Mesenchymal stem cell (in vitro differentiated cells and primary cell): ENCODE measurements at places on chromosomes 6 and 20.

GRCh38 chr20:13221673-13222318, 722 bp downstream of the ISM1 start:
- DNase-seq, result peak; percentile 59

DNA sequence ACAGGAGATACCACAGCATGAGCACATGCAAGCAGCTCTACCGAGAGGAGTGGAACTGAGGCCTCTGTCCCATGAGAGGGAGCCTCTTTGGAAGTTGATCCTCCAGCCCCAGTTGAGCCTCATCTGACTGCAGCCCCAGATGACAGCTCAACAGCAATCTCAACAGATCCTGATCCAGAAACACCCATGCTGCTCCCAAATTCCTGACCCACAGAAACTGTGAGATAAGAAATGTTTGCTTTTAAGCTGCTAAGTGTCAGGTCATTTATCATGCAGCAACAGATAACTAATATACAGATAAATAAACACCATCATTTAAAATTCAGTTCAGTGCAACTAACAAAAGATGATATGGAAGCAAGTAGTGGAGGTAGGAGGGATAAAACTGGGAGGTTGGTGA, 4.8 kb upstream of the ARFGEF2 start:
- DNase-seq, result no peak

DNA sequence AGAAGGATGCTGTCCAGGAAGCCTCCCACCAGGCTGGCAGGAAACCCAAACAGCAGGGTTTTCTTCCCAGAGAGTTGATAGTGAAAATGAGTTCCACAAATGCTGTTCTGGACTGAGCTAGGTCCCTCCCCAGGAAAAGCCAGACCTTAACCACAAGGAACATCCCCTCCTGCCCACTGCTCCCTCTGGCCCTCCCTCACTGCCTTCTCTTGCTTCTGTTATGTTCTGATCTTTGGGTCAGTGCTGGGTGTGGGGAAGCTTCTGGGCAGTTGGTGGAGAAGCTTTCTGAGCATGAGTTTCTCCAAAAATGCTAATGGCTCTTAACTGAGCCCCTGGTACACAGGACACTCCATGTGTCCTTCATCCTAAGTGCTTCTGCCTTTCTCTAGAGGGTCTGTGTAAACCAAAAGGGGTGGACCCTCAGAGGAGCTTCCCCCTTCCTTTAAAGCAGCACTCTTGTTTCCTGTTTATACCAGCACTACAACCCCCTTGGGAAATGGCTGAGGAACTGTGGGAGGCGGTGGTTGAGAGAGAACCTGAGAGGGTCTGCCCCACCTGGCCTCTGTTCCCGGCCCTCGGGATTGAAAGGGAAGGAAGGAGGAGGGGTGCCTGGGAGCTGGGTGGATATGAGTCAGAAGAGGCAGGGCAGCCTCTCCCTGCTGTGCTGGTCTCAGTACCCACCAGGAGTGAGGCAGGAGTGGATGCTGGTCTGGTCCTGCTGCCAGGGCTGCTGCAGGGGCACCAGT, 42.0 kb downstream of the CDS2 start:
- peak; percentile 69 for DNase-seq

- peak; percentile 73 for DNase-seq
These were observed 949 bp upstream of the ATXN1 start for GRCh38 chr6:16762268-16762549.

GRCh38 chr6:35356391-35356790, 14.0 kb downstream of the PPARD start:
- DNase-seq, result no peak

DNA sequence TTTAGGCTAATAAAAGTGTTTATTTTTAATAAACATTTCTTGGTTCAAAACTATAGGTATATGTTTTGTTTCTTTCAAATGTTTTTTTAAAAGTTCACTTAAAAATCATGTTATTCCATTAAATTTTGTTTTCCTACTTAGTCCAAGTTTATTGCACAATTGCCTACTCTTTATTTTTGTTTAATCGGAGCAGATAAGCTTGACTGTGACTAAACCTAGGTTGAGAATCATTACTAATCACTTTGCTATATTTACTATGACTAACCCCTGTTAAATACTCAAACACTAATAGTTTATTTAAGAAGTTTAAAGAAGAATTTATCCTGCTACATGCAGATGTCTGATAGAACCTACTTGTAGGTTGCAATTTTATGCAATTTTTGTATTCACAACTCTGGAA, 18.8 kb downstream of the MAP3K4 start:
- peak; percentile 70 for DNase-seq

GRCh38 chr6:91273729-91274128, 686.9 kb upstream of the MAP3K7 start:
- no peak for DNase-seq

DNA sequence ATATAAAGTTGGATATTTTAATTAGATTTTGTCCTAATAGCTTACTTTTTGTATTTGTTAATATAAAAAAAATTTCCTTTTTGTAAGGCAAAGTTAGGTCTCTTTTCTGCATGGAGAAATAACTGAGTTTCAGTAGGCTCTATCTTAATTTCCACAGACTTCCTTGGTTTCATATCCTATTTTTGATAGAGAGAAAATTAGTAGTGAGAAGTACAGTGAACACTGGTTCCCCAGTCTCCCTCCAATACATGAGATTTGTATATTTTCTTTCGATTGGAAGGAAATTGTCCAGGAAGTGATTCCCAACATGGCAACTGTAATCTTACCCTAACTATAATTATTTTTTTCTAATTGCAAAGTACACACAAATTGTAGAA, 26.4 kb downstream of the TRIM27 start:
- DNase-seq, result no peak

GRCh38 chr6:111741177-111741952, 131.9 kb downstream of the FYN start:
- no peak for DNase-seq

- DNase-seq, result peak; percentile 76
These were observed 913 bp downstream of the BTN2A2 start for GRCh38 chr6:26383624-26384417.

GRCh38 chr20:50224531-50225255, 34.1 kb downstream of the CEBPB start:
- DNase-seq, result peak; percentile 99

- no peak for DNase-seq
These were observed 123.0 kb upstream of the CITED2 start for GRCh38 chr6:139497345-139497961.

DNA sequence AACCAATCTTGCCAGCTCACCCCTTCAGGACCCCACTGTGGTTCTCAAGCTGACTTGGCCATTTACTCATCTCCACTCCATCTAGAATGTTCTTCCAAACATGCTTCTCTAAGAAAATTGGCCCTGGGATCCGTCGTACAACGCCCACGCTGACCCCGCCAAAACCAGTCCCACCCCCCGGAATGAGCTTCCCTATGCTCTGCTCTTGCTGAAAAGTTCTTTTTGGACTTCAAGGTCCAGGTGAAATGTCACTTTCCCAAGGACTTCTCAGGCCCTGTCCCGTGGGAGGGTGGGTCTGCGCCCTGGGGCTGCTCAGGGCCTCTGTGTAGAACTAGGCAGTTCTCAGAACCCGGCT, 9.9 kb downstream of the NOL4L start:
- DNase-seq, result no peak

- peak; percentile 62 for DNase-seq
These were observed 6.2 kb downstream of the CST11 start for GRCh38 chr20:23446505-23446904.

DNA sequence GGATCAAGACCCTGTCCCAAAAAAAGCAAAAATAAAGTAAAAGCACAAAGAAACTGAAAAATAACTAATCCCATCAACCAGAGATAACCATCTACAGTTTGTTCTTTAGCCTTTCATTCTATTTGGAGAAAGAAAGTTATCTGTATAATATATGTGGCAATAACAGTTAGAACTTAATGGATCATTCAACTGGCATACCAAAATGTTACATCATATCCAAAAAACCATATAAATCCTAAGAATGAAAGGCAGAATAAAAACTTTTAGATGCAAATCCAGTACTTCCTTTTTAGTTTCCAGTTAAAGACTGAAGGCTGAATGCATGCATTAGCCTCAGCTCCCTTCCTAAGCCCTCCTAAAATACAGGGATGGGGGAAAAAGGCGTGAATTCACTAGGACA, 25.2 kb downstream of the ILRUN start:
- DNase-seq, result peak; percentile 27

GRCh38 chr20:53037621-53038020, 65.5 kb downstream of the TSHZ2 start:
- no peak for DNase-seq

- DNase-seq, result peak; percentile 86
These were observed at the start of gene THBD for GRCh38 chr20:23049201-23050075. Gene THBD, minus strand, starts transcription at chr20:23049672. Its CDS starts 168 bp downstream, at chr20:23049504.

DNA sequence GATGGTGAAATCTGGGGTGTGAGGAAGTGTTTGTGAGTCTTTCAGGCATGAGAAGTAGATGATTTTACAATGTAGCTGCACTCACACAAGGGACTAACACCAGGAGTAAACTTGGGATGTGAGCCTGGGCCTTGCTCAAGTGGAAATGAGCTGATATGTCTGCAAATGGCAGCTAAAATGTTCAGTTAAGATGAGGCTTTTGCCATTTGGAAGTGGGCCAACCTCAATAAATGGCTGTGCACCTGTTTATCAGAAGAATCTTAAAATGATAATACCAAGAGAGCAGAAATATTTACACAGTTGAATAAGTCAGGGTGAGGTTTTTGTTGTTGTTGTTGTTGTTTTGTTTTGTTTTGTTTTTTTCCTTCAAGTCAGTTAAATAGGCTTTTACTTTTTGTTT, 25.7 kb upstream of the KLHL31 start:
- no peak for DNase-seq

GRCh38 chr6:45417436-45417835, 39.7 kb upstream of the SUPT3H start:
- no peak for DNase-seq

- no peak for DNase-seq
These were observed 65.2 kb downstream of the EDN1 start for GRCh38 chr6:12355354-12355753.

- no peak for DNase-seq
These were observed 236.1 kb downstream of the TSHZ2 start for GRCh38 chr20:53208110-53208832.

GRCh38 chr6:151549790-151550189, 56.0 kb downstream of the CCDC170 start:
- DNase-seq, result no peak

DNA sequence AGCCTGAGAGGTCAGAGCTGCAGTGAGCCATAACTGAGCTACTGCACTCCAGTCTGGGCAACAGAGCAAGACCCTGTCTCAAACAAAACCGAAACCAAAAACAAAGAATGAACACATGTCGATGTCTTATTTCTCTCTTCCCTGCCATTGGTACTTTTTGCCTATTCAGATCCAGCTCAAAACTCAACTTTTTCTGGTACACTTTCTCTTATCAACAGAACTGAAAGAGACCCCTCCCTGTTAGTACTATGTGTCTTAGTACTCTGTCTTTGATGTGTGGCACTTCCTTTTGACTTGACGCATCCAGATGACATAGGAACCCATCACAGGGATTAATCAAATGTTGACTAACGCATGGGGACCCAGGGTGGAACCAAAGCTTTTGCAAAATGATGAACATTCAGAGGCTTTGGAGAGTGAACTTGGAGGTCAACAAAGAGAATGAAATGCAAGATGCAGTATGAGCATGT, 44.8 kb downstream of the AKAP12 start:
- DNase-seq, result no peak

DNA sequence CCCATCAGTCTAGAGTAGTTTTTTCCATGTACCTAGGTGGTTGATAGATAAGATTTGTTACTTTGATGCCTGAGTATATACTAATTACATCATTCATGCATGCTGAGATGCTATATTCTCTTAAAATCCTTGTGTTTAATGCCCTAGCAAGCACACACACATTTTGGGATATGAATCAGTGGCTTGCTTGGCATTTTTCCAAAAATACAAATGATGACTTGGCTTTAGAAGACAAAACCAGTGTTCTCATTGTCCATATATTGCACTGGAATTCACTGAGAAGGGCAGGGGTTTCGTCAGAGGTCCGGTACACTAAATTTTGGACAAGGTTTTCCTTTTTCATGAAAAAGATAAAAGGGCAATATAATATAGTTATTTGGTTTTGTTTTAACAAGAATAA, 24.9 kb downstream of the GTPBP2 start:
- no peak for DNase-seq

DNA sequence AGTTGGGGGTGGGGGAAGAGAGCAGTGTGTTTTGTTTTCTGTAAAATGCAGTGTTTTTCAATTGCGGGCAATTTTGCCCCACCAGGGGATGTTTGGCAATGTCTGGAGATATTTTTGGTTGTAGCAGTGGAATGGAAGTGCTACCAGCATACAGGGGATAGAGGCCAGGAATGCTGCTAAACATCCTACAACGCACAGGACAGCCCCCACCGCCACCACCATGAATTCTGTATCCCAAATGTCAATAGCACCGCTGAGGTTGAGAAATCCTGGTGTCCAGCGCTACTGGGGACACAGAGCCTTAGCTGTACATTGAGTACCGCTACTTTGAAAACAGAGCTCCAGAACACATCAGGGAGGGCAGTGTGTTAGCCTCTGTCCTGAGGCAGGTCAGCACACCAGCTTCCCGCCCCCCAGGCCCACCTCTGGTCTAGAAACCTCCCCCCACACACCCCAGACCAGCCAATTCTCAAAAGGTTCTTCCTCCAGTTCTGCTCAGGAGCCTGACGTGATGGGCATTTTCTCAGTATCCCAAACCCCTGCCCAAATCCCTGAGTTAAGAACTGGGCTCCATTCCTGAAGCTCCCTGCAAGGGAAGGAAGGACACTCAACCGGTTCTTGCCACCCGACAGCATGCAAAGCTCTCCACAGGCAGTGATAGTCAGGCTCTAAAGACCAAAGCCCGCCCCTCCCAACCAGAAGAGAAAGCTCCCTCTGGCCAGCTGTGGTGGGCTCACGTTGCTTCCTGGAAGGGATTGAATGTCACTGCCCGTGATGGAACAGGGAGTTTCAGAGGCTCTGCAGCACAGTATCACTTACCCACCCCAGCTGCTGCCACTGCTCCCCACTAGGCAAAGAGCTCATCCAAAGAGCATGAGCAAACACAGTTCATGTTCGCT, 321.5 kb upstream of the JARID2 start:
- DNase-seq, result peak; percentile 16
